GM13976 (cell line): ENCODE measurements at places on chromosomes 6 and 20.
A peak's percentile ranks its signal among the peaks of the same experiment; 100 is the strongest.

- no peak for DNase-seq
These were observed 324.7 kb downstream of the CD83 start for GRCh38 chr6:14442242-14442641.

DNA sequence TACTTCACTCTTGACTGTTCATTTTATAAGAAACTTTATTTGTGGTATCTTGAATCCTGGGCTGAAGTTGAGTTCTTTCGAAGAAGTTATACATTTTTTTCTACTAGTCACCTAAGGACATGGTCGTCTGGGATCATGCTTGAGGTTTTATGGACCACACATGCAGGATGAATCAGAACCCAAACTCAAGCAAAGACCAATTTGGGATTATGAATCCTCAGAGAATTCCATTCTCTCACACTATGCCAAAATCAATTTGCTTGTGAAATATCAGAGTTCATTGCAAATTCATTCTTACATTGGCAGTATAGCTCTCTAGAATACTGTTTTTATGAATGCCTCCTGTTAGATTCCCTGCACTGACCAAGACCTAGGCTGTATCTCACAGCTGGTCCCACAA is 114.3 kb upstream of the HDAC2 start:
- DNase-seq, result no peak

DNA sequence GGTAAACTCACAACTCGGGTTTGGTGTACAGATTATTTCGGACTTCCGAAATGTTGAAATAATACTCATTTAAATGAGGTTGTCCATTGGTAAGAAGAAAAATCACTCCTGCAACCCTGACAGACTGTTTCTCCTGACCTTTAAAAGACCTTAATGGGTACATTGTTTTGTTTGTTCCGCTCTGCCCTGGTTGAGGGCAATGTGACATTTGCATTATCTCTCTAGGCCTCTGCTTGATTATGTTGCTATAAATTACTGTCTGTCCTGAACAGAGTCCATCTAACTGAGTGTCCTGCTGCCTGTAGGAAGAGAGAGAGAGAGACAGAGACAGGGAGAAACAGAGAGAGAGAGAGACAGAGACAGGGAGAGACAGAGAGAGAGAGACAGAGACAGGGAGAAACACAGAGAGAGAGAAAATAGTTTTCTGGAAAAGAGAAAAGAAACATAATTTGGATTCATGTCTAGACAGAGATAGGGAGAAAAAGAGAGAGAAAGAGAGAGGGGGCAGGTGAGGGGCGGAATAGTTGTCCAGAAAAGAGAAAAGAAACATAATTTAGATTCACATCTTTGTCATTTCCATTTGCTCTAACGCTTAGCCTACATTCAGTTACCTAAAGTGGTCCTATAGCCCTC is 83.2 kb downstream of the SHLD1 start:
- DNase-seq, result no peak

GRCh38 chr6:4677751-4678065 is 98.5 kb upstream of the CDYL start:
- DNase-seq, result no peak

- peak; percentile 57 for DNase-seq
These were observed 14.2 kb downstream of the PAX1 start for GRCh38 chr20:21719592-21720214.

DNA sequence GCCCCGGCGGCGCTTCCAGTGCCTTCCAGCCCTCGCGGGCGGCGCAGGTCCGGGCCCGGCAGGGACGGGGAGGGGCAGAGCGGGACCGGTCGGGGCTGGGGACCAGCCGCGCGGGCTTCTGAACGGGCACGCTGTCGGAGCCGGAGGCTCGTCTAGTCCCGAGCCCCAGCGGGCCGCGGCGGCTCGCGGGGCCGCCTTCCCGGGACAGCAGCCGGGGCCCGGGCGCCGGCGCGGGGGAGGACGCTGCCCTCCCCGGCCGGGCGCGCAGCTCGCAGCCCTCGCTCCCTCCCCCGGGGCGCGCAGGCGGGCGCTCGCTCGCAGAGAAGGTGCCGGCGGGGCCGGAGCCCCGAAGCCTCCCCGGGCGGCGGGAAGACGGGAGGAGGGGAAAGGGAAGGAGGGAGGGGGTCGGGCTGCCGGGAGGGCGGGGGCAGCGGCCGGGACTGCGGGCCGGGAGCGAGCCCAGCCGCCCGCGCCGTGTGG is 696 bp upstream of the SIRPA start:
- DNase-seq, result peak; percentile 71

DNA sequence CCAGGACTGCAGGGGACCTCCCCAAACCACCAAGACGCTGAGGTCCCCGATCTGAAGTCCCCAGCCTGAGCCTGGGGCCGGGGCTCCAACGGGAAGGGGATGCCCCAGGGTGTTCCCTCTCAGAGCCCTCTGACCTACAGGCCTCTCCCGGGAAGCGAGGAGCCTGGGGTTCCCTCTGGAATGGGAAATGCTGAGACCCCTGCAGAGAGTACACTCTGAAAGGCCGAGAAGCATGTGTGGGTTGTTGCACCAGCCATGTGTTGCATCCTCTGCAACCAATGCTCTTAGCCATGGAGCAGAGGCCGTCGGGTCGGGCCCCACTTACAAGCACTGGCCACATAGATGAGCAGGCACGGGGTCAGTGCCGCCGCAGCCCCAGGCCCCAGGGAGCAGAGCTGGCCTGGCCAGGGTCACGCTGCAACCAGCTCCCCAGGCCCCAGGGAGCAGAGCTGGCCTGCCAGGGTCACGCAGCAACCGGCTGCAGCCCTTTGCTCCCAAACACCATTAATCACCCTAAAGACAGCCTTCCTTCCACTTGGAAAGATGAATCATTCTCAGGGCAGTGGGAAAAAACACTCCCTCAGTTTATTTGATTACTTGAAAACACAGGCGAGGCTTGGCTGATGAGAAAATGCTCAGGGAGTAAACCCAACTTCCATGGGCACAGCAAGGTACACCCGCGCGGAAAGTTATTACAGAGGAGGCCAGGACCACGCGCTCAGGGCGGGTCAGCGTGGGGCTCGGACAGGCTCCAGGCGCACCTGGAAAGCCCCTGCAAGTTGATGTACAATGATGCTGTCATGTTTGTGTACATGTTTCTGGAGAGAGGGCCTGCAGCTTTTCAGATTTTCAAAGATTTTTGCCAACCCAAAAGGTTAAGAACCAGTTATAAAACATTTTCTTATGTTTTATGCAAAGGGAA is 78.0 kb upstream of the AFDN start:
- no peak for DNase-seq

DNA sequence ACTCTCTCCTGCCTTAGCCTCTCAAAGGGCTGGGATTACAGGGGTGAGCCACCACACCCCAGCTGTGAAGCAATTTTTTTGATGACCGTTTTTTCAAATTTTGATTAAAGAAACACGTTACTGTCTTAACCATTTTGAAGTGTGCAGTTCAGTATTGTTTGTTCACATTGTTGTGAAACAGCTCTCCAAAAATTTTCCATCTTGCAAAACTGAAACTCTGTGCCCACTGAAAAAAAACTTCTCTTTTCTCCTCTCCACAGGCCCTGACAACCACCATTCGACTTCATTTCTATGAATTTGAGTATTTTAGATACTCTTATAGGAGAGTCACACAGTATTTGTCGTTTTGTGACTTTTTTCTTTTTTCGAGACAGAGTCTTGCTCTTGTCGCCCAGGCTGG is 53.9 kb downstream of the ECT2L start:
- DNase-seq, result no peak

- no peak for DNase-seq
These were observed 166.1 kb downstream of the CD83 start for GRCh38 chr6:14283600-14284235.

- DNase-seq, result no peak
These were observed 6.0 kb downstream of the PARD6B start for GRCh38 chr20:50737352-50737751.

GRCh38 chr6:169420912-169421543 is 167.4 kb upstream of the THBS2 start:
- no peak for DNase-seq

GRCh38 chr6:35297601-35298481 is at the start of gene DEF6:
Gene DEF6, plus strand, starts transcription at chr6:35297818. Its CDS starts 39 bp downstream, at chr6:35297857.
- peak; percentile 95 for DNase-seq

DNA sequence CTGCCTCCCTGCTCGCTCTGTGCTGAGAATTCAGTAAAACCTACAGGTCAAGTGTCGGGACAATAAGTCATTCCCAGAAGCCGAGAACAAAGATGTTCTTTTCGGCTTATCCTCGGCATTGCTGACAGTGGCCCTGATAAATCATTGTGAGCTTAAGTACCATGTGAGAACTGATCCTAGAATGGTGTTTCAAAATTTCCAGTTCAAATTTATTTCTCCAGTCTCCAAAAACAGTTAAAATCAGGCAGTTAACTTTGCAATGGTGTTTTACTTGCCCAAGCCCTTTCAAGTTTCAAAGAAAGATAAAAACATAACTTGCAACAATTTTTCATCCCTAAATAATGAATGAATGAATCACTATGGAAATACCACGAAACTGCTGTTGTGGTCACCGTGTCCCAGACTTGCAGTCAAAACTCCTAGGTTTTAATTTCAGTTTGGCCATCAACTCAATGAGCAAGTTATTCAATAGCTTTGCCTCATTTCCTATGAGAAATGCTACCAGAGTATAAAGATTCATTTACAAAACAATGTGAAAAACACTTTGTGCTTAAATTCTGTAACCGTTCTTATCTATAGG is 4.3 kb downstream of the ATP5F1E start:
- no peak for DNase-seq

- DNase-seq, result no peak
These were observed 1.3 kb downstream of the HINT3 start for GRCh38 chr6:125957845-125958244.

GRCh38 chr6:42729731-42730130 is 7.3 kb upstream of the PRPH2 start:
- no peak for DNase-seq

- DNase-seq, result no peak
These were observed 54.2 kb downstream of the HFE start for GRCh38 chr6:26141378-26141904.

- no peak for DNase-seq
These were observed 19.0 kb downstream of the TUBB2A start for GRCh38 chr6:3138341-3138740.

GRCh38 chr20:34774449-34774848 is 51.0 kb downstream of the NCOA6 start:
- DNase-seq, result no peak

DNA sequence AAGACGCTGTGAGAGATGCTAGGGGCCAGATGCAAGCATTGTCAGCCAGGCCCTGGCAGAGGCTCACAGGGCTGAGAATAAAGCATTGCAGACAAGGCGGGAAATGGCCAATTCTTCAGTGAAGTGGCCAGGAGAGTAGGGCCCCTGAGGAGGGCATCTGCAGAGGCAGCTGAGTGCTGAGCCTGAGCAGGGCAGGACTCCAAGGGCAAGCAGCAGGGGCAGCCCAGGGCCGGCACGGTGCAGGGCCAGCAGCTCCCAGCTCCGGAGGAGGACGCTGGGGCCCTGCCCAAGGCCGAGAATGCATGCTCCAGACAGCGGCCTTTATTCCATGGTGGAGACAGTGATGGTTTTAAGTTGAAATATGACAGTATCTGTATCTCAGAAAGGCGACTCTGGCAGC is 305.5 kb downstream of the FOXC1 start:
- DNase-seq, result no peak
